ENCODE measurements at places on chromosomes 2 and 18.

DNA sequence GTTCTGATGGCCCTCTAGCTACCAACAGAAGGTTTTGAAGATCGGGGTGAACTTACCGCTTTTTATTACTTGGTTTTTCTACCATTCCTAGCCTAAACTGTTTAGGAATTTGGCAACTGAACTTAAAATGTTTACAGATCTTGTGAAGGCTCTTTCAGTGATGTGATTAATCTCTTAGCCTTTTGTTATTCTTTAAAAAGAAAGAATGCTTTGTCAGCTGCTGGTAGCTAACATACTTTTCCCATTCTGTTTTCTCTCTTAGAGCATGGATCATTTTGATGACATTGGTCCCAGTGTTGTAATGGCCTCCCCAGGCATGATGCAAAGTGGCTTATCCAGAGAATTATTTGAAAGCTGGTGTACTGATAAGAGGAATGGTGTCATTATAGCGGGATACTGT is 18.1 kb downstream of the CPSF3 start:
- no peak for DNase-seq

DNA sequence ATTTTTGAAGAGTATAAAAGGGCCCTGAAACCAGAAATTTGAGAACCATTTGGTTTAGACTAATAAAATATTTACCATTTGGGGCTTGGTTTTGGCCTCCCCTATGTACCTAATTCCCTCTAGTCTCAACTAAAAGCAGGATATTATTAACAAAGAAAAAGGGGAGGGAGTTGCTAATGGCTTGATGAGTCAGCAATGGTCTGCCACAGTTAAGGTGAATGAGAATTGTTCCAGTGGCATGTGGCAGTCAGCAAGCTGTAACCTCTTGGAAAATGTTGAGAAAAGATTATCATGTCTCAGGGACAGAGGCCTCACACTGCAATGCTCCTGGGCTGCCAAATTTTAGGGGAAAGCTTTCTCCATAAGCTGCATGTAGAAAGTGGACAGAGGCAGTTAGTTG is 20.1 kb upstream of the SLC39A10 start:
- no peak for DNase-seq

GRCh38 chr18:54479365-54479764 is 111.7 kb upstream of the DYNAP start:
- no peak for DNase-seq

GRCh38 chr2:203682688-203683130 is 23.7 kb upstream of the CD28 start:
- peak; percentile 29 for DNase-seq

GRCh38 chr2:172080641-172081220 is 4.6 kb upstream of the DLX1 start:
- no peak for DNase-seq

- no peak for DNase-seq
Measured at GRCh38 chr18:65422544-65423136, 328.2 kb upstream of the CDH7 start.

DNA sequence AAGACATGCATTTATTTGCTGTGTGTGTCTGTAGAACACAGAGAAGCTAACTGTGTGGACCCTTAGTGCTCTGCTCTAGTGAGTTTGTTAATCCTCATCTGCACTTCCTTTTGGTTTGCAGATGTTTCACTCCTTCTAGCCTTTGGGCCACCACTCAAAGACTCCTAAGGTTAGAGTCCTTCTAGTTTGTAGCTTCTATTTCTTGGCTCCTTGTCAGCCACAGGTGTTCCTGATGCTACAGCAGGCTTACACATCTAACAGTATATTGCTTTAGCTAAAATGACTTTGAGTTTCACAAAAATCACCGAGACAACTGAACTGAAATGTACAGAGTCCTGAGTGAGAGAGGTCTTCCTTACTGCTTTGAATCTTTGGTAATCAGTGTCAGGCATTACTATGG is 551.4 kb downstream of the NRXN1 start:
- DNase-seq, result no peak

GRCh38 chr2:147425437-147426029 is 419.3 kb upstream of the ACVR2A start:
- no peak for DNase-seq

- no peak for DNase-seq
Measured at GRCh38 chr2:215811409-215812345, 201.7 kb downstream of the MREG start.

GRCh38 chr2:134232868-134233727 is 20.8 kb upstream of the MGAT5 start:
- no peak for DNase-seq

DNA sequence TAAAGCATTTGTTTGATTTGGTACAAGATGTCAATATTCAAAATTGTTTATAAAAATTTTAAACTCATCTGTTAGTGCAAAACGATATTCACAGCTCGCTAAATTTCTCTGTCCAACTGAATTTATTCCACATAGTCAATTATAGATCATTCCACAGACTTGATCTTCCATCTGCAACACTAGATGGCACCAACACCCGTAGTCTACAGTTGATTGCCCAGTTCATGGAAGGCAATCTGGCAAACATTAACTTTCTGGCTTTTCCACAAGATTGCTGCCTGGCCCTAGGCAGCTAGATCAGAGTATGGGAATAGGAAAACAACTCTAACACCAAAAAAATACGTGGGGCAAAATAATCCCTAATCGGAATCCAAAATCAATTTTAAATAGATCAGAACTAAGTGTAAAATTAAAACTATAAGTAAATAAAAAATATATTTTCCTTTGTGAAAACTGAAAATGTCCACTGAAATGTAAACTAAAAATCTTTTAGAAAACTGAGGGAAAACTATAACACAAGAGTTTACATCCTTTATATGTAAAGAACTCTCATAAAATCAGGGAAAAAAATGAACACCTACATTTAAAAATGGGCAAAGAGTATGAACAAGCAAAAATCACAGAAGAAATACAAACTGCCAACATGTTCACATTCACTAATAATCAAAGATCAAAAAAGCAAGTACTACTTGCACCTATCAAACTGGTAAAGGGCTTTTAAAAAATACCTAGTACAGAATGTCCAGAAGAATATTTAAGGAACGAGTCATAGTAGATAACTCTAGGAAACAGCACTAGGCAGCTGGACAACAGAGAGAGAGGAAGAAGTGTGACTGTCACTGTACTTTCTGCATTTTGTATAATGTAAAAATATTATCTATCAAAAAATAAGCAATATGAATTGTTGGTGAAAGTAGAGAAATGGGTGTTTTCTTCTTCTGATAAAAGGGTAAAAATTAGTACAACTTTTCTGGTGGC is 35.0 kb downstream of the RTN4 start:
- peak; percentile 77 for DNase-seq

GRCh38 chr18:58878640-58879039 is 14.0 kb downstream of the ZNF532 start:
- no peak for DNase-seq

- DNase-seq, result no peak
Measured at GRCh38 chr2:227606476-227606875, 7.8 kb downstream of the SCYGR2 start.

GRCh38 chr2:16709769-16710168 is 44.1 kb upstream of the CYRIA start:
- DNase-seq, result no peak

DNA sequence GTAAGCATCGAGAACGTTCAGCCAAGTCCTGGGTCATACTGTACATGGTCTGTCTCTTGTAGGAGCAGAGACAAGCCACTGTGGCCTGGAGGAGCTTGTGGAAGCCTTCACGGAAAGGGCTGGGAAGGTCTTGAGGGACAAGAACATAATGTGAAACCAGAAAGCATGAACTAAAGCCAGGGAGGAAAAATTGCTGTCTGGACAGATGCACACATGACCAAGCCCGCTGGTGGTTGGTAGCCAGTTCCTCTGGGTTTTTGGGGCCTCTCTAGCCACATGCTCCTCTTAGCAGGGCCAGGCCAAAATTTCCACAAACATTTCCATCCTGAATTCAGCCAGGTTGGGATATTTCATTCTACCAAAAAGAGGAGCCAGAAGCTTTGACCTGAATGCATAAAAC is 196.2 kb upstream of the SIX2 start:
- no peak for DNase-seq

DNA sequence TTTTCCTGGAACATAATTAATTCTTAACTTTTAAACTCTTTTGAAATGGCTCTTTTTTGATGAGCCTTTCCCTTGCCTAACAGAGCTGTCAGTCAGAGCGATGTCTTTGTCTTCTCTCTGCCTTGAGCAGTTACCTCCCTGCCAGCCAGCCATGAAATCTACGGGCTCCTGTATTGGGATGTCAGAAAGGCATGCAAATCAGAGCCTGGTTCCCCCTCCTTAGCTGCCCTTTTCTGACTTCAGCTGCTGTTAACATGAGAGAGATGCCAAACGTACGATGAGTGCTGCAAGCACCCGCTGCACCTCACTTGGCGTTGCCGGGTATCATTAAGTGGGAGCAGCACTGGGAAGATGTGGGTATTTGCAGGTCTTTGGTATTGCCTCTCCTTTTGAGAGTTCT is 131.4 kb upstream of the BOD1L2 start:
- DNase-seq, result no peak

DNA sequence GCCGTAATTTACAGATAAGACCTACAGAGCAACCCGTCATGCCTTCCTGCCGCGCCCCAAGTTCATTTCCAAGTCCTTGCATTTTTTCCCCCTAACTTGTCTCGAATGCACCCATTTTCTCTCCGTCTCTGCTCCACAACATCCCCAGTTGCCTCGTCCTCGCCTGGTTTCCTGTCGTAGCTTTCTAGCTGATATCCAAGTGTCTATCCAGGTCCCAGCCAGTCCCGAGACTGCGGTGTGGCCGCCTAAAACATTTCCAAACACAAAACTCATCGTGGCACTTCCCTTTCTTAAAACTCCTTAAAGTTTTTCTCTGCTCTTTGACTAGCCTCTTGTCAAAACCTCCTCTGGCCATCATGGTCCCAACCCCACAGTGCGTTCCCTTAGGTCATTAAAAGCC is 1.2 kb upstream of the BARD1 start:
- peak; percentile 7 for DNase-seq

DNA sequence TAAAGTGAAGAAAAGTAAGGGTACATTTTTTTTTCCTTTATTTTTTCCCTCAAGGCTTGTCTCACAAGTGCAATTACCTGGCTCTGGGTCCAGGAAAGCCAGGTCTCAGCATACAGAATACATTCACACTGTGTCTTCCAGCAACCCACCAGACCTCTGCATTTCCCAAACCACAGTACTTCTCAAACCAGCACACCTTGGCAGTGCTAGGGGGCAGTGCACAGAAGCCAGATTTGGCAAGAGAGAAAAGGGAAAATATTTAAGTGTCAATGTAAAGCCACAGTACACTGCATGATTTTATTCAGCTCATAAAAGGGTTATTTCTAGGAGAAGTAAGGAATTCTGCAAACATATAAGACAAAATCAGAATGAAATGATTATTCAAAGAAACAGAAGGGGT is 172.8 kb downstream of the NRXN1 start:
- DNase-seq, result no peak

- DNase-seq, result no peak
Measured at GRCh38 chr18:39990540-39990939, 1964.5 kb upstream of the PIK3C3 start.

- DNase-seq, result peak; percentile 51
Measured at GRCh38 chr2:8682719-8683667, 1.1 kb downstream of the ID2 start.

GRCh38 chr2:105126336-105126735 is 88.5 kb downstream of the MRPS9 start:
- DNase-seq, result no peak

GRCh38 chr2:34368304-34368703 is 769.2 kb upstream of the FAM98A start:
- DNase-seq, result no peak

- no peak for DNase-seq
Measured at GRCh38 chr2:156590085-156590739, 154.0 kb downstream of the GPD2 start.

DNA sequence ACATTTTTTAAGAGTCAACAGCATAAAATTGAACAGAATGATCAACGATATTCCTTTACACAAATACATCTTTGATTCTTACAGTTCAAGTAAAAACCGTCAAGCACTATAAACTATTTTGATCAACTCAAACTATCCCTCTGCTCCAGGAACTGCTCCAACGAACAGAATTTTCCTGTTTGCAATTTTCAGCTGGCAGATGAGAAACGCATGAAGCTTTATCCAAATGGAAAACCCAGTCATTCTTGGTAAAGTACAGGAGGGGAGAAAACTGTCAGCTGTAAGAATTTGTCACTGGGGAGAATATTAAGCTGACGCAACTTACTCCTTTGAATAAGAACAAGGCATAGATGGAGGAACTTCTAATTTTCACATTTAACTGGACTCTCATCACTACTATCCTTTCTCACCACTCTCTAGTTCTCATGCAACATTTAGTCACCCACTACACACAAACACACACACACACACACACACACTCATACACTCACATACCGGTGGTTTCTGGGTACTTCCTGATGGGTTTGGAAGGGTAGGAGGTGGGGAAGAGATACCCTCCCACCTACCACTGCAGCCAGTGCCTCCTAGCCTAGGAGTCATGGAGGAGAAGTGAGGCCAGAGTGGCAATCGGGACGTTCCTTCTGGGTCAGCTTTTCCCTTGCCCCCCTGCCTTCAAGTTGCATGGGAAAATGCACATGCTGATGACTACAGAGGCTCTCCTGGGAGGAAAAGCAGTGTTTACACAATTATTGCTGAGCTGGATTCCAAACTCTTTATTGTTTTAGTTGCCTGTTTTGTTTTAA is 54.0 kb upstream of the SPATS2L start:
- peak; percentile 62 for DNase-seq

GRCh38 chr18:3713166-3713565 is 263.2 kb downstream of the TGIF1 start:
- DNase-seq, result no peak

DNA sequence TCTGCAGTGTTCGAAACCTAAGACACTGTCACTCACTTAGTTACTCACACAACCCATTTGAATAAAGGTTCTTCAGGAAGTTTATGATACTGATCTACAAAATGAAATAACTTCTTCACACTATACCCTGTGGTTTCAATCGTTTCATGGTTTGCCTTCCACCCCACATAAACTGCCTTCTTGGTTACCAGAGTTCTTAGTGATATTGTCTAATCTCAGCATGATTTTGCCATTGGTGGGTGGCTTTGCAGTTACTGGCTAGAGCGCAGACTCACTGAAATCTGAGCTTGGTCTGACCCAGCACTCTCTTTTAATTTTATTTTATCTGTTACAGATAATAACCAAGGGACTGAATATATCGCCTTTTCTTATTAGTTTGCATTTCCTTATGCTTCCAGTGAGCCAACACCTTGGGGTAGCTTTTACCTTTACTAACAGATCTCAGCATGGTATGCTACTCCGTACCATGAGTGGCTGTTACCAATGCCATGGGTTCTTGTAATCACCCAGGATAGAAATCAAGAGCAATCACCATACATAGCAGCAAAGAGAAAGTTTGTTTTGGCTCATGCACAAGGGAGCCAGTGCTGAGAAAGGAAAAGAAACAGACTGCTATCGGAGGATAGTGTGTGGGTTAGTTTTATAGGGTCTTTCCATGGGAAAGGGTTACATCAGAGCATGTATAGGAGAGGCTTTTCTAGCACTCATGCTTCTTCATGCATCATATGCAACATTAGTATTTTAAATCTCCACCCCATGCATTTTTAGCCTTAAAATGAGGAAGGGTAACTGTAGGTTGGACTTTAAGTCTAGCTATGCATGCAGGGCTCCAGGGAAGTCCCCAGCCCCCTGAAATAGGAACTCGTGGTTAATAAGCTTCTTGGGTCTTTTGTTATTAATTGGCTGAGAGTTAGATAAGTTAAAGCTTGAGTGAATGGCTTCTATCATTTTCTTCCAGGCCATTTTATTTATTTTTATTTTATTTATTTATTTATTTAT is 33.3 kb downstream of the ANXA4 start:
- no peak for DNase-seq

Data from GM03348 (cell line).